ENCODE measurements at places on chromosomes 5 and 9.

DNA sequence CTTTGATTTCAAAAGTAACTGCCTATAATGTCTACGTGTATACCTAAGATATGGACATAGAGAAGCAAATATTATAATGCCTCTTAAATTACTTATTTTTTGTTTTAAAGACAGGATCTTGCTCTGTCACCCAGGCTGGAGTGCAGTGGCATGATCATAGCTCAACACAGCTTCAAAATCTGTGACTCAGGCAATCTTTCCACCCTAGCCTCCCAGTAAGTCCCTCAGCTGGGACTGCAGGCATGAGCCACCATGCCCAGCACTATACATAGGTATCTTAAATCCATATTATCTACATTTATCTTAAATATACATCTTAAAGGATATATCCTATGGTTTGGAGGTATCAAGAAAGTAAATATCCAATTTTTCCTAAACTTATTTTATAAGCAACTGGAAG lies 261.2 kb downstream of the ARL15 start:
- DNase-seq, result no peak

DNA sequence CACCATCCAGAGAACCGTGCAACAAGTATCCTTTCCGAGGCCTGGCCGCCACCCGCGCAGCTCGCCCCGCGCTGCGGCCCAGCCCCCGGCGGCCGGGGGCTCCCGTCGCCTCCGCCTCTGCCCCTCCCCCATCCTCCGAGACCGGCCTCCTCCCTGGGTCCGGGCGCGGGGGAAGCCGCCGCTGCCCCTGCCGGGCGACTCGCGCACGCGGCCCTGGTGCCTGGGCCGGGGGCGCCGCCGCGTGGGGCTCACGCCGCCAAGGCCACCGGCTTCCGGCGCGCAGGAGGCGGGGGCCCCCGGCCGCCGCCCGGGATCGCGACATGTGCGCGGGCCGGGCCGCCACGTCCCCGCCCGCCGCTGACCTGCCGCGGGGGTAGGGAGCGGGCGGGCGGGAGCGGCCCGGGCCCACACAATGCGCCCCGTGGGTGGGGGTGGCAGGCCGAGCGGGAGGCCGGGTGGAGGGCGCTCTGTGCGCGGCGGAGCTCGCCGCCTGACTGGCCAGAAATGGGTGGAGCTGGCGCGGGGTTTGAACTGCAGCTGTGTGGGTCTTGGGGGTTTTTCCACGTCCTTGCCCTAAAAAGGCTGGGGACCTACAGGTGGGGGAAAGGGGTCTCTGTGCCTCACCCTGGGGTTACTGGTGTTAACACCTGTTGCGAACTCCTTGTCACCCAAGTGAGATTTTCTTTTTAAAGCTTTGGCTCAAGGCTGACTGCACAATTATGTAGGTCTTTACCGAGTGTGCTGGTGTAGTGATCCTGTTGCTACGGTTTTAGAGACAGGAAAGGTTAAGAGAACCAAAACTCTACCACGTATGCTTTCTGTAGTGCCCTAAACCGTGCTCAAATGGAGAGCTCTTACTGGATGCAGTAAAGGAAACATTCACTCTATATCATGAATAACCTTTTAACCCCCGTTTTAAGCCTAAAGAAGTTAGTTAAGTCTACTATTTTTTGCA lies 32.3 kb downstream of the TNPO1 start:
- peak; percentile 20 for DNase-seq

DNA sequence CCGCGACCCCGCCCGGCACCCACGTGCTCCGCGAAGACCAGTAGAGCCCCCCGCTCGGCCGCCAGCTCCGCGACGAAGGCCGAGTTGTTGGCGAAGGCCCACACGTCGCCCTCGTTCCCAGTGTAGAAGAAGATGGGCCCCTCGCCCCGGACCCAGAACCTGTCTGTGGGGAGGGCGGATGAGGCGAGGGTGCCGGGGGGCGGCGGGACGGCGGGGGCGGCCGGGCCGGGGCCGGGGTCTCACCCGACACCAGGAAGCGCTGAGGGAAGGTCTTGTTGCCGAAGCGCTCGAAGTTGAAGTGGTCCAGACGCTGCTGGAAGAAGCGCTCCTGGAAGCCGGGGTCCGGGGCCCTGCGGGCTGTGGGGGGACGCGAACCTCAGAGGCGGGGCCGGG lies 317 bp downstream of the DPP7 start:
- no peak for DNase-seq

DNA sequence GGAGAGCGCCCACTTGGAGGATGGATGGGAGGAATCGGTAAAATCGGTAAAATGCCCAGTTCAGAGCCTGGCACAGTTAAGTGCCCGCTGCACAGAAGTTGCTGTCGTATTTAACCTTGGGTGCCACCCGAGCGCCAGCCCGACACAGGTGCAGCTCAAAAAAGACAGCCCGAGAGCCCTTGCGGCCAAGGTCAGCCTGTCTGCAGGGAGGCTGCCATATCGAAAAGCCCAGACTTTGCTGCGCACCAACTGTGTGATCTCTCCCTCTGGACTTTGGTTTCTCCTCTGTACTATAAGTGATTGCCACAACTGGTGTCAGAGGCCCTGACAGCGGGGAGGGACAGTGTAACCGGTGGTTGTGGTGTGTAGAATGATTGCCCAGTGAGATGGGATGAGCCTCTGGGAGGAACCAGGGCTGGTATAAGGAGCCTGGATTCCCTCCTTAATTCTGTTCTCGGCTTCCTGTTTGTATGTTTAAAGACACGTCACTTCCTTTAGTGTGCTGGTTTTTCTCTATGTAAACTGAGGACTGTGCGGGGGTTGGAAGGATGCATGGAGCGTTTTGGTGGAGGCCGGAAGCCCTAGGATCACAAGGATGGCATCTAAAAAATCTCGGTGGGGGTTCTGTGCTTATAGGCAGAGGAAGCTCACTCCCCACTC lies 792 bp downstream of the NTMT1 start:
- no peak for DNase-seq

DNA sequence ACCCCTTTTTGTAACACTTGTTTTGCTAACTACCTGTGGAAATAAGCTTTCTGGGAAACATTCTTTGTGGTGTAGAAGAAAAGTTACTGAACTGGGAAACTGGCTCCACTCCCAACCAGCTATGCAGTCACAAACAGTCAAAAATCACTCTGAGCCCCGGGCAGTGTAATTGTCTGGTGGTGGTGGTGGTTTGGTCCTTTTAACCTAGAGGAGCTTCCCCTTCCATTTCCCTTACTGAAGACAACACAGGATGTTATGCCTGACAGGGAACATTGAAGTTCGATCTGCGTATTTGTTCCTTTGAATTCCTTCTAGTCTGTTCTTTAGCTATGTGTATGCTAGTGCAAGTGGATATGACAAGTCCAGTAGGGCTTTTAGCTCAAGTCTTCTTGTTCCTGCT lies 56.8 kb upstream of the TBCA start:
- DNase-seq, result no peak

- DNase-seq, result no peak
These were observed 306.1 kb upstream of the ZNF608 start for GRCh38 chr5:125052584-125052983.

DNA sequence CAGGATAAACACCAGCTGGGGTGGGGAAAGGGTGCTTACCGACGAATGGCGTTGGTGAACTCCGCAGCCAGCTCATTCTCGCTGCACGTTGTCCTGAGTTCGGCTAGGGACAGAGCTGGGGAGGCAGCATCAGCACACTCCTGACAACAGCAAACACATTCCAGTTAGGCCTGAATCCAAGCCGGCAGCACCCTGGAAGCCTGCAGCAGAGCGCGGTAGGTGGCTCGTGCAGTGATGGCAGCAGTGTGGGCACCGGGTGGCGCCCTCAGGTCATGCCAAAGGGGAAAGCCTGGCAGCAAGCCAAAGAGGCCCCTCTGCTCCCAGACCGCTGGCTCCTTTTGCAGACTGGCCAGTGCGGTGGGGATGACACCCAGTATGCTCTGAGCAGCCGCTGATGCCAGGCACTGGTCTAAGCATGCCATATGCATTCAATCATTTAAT lies 66.9 kb downstream of the DCP2 start:
- DNase-seq, result no peak

GRCh38 chr9:81814401-81814793 lies 113.8 kb upstream of the SPATA31D4 start:
- DNase-seq, result no peak

DNA sequence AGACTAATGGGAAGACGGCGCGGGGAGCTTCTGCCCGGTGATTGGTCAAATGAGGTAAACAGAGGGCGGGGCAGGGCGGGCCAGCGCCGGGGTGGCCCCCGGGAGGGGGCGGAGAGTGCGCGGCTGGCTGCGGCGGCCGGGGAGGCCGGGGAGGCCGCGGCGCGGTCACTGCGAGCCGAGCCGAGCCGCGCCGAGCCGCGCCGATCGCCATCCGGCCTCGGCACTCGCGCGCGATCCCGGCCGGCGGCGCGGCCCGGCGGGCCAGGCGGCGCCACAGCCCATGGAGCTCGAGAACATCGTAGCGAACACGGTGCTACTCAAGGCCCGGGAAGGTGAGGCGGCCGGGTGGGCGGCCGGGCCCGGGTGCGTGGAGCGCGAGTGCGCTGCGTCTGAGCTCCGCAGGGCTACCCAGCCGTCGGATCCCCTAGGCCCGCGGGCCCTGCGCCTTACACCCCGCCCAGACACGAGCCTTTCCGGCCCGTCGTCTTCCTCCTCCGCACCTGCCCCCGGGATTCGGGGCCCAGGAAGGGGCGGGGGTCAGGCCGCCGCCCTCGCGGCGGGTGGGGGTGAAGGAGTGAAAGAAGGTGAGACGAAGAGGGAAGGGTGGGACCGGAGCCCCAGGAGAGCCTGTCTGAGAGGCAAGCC lies at the start of gene GRK6:
Gene GRK6 (plus strand): TSS at position 111 of the 645 bp plus-strand sequence. CDS start 170 bp downstream, at position 281.
- no peak for DNase-seq

DNA sequence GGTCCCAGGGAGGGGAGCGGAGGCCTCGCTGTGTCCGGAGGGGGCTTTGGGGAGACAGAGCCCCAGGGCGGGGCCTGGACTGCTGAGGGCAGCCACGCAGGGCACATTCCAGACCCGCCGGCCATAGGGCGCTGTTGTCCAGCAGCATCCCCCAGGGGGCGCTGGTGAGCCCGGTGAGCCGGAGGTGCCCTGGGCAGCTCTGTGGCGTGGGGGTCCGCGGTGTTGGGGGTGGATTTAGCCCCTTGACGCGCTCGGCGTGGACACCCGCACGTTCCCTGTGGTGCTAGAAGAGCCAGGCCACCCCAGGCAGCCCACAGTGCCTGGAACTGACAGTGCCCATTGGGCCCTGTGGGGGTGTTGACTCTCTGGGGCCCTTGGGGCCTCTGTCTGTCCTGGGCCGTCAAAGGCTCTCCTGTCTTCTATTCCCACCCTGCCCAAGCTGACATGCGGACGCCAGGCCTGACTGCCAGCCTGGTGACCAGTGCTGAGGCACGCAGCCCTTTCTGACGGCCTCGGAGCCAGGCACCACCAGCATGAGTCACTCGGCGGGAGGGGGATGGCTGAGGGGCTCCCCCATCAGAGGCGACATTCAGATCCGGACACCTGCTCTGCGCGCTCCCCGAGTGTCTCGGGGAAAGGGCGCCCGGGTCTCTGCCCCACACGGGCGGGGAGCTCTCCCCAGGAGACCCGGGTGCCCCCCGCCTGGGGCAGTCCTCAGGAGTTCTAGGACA lies 23.9 kb downstream of the TPPP start:
- DNase-seq, result no peak

- no peak for DNase-seq
These were observed 215.1 kb upstream of the RFX3 start for GRCh38 chr9:3740690-3741419.

DNA sequence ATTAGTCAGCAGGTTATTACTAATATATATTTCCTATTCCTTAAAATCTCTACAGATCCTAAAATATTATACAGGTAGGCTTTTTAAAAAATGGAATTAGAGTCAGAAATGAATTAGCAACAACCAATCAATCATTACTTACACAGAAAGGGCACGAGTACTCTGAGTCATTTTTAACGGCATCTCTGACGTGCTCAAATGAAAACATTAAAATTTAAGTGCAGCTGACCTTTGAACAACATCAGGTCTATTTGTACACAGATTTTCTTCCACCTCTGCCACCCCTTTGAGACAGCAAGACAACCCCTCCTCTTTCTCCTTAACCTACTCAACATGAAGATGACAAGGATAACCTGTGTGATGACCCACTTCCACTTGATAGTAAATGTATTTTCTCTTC lies 19.1 kb downstream of the AUH start:
- DNase-seq, result no peak

GRCh38 chr9:128992995-128993394 lies 35.1 kb downstream of the SH3GLB2 start:
- DNase-seq, result no peak

- no peak for DNase-seq
These were observed 41.4 kb upstream of the RUSC2 start for GRCh38 chr9:35448496-35448895.
